Ascending aorta (tissue), 2 donors: ENCODE measurements at places on chromosomes 2 and 18. TPM values are rescaled to one million over a fixed set of nuclear protein-coding genes. Genes with fewer than 3 reads are reported as not detected.

The TMEM247 gene
- not detected for total RNA-seq

The RFX8 gene
- not detected for total RNA-seq

The CYRIA gene
- 7.1 TPM for total RNA-seq

The FOXI3 gene
- total RNA-seq: not detected

The CCDC142 gene
- 16.5 TPM for total RNA-seq

The CRYGC gene
- total RNA-seq: not detected

The HRH4 gene
- total RNA-seq: not detected

- peak overlapping the region; percentile 57 for H3K27ac ChIP-seq
- H3K27me3 ChIP-seq: no peaks in the 10 kb centered on the region
- H3K36me3 ChIP-seq: no peaks in the 10 kb centered on the region
- no peak overlapping the region for H3K4me3 ChIP-seq
- no peaks in the 10 kb centered on the region for H3K4me1 ChIP-seq
- DNase-seq: no peak
Measured at GRCh38 chr2:203871371-203871983, 3.9 kb downstream of the CTLA4 start.

DNA sequence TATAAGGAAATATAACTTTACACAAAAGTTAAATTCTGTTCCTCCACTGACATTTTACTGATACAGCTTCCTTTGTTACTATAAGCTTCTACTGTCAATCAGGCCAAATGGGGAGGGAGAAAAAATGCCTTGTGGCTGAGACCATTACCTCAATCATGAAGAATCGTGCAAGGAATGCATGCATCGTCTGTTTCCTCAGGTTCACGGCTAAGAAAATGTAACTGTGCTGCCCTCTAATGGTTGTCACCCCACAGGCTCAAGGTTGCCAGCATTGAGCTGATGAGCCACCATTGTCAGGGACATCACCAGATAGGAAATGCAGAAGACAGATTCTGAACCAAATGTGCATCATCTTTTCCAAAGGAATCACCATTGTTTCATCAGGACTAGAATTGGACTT is 426.9 kb downstream of the CDH2 start:
- H3K4me3 ChIP-seq: no peak overlapping the region
- H3K36me3 ChIP-seq: no peaks in the 10 kb centered on the region
- H3K27ac ChIP-seq: no peak overlapping the region
- H3K4me1 ChIP-seq: no peaks in the 10 kb centered on the region

GRCh38 chr2:128797533-128797932 is 478.9 kb upstream of the HS6ST1 start:
- H3K36me3 ChIP-seq: no peaks in the 10 kb centered on the region
- H3K27me3 ChIP-seq: no peaks in the 10 kb centered on the region
- H3K4me1 ChIP-seq: no peaks in the 10 kb centered on the region
- H3K27ac ChIP-seq: no peak overlapping the region
- H3K4me3 ChIP-seq: no peak overlapping the region
- DNase-seq: no peak

GRCh38 chr18:34817636-34818035 is 107.5 kb downstream of the DTNA start:
- H3K27ac ChIP-seq: no peak overlapping the region
- no peak for DNase-seq
- H3K4me3 ChIP-seq: no peak overlapping the region
- H3K36me3 ChIP-seq: peaks cover 5% of the 10 kb centered on the region
- no peaks in the 10 kb centered on the region for H3K27me3 ChIP-seq

- no peaks in the 10 kb centered on the region for H3K4me1 ChIP-seq
- H3K4me3 ChIP-seq: no peak overlapping the region
- peaks cover 72% of the 10 kb centered on the region for H3K36me3 ChIP-seq
- no peak overlapping the region for H3K27ac ChIP-seq
Measured at GRCh38 chr2:135783439-135783838, 41.8 kb downstream of the UBXN4 start.

DNA sequence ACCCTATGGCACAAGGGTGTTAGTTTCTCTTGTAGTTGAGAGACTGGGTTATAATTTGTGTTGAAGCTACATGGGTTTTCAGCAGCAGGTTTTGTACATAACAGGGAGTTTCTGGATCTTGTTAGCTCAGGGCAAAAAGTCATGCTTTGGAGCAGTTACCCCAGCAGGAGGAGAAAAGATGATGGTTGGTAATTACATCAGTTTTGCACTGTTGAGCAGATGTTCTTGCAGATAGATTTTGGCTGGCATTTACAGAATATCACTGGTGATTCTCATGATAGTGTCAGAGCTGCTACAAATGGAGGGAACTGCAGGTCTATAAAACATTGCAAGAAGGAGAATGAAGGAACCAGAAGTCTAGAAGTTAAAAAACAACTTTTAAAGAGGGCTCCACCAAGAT is 215.2 kb upstream of the ATP5MC3 start:
- no peaks in the 10 kb centered on the region for H3K36me3 ChIP-seq
- no peaks in the 10 kb centered on the region for H3K4me1 ChIP-seq
- DNase-seq: no peak
- H3K27ac ChIP-seq: no peak overlapping the region

DNA sequence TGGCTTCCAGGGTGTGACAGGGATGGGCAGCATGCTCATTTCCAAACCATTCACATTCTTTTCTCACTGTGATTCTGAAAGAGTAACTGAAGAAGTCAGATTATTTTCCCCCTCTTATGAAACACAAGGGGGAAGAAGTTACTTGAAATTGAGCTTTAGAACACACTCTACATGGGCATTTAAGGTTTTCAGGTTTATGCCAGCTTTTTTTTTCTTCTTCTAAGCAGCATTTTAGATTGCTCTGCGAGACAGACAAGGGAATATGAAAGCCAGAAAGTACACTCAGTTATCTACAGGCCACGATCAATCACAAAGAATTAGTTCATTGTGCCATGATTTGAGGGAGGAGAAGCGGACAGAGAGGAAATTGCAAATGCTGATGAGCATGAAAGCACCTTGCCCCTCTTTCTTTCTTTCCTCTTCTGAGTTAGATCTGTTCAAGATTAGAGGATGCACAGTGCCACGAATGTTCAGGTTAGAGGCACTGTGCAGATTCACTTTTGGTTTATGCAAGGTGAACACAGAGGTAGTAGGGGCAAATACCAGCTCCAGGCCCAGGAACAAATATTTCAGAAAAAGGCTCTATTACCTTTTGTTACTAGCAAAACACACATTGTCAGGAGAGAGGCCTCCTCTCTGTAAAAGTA is 49.2 kb downstream of the CXCR4 start:
- H3K36me3 ChIP-seq: no peaks in the 10 kb centered on the region
- DNase-seq: no peak
- H3K27ac ChIP-seq: no peak overlapping the region
- H3K4me3 ChIP-seq: no peak overlapping the region
- no peaks in the 10 kb centered on the region for H3K4me1 ChIP-seq

- no peak overlapping the region for H3K27ac ChIP-seq
- no peaks in the 10 kb centered on the region for H3K4me1 ChIP-seq
- no peaks in the 10 kb centered on the region for H3K36me3 ChIP-seq
Measured at GRCh38 chr2:133193544-133194361, 374.5 kb downstream of the NCKAP5 start.

DNA sequence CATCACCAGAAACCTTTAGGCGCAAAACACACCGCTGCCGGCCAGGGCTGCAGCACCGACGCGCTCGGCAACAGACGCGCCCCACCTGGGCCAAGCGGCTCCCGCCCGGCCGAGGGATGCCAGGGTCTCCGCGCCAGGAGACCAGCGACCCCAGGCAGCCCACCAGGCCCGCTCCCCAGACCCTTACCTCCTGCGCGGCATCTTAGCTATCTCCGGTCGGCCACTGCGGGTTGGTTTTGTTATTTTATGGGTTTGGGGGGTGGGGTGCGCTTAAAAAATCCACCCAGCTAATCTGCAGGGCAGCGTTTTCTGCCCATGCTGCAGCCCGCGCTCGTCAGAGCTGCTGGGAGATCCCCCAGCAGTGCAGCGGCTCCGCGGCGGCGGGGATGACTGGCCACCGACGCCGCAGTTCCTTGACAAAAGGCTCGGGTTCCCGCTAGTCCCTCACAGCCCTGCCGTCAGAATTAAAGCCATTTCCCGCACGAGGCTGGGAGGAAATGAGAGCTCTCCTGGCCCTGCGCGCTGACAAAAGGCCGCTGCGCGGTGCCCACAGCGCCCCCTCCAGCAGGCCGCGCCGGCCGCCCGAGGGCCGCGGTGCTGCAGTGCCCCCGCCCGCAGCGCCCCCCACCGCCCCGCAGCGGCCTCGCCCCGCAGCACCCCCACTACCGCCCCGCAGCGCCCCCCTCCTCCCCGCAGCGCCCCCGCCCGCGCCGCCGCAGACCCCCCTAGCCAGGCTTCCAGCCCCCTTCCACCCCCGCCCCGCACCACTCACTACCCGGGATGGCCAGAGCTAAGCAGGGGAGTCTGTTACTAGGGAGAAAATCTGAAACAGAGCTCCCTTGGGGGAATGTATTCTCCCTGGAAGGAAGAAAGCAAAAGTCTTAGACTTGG is at the start of gene ADD2:
TSS of gene ADD2 (minus strand) at position 502 of the 891 bp plus-strand sequence. CDS start 61,792 bp downstream, outside the sequence.
- DNase-seq: peak; percentile 66
- H3K36me3 ChIP-seq: no peaks in the 10 kb centered on the region
- H3K4me1 ChIP-seq: peaks cover 10% of the 10 kb centered on the region
- no peak within 1 kb of the TSS for H3K27ac ChIP-seq
- H3K27me3 ChIP-seq: peaks cover 8% of the 10 kb centered on the region

- H3K27ac ChIP-seq: no peak overlapping the region
- H3K4me1 ChIP-seq: peaks cover 9% of the 10 kb centered on the region
- H3K4me3 ChIP-seq: no peak overlapping the region
- DNase-seq: no peak
Measured at GRCh38 chr2:96898641-96899412, 28.9 kb upstream of the SEMA4C start.

DNA sequence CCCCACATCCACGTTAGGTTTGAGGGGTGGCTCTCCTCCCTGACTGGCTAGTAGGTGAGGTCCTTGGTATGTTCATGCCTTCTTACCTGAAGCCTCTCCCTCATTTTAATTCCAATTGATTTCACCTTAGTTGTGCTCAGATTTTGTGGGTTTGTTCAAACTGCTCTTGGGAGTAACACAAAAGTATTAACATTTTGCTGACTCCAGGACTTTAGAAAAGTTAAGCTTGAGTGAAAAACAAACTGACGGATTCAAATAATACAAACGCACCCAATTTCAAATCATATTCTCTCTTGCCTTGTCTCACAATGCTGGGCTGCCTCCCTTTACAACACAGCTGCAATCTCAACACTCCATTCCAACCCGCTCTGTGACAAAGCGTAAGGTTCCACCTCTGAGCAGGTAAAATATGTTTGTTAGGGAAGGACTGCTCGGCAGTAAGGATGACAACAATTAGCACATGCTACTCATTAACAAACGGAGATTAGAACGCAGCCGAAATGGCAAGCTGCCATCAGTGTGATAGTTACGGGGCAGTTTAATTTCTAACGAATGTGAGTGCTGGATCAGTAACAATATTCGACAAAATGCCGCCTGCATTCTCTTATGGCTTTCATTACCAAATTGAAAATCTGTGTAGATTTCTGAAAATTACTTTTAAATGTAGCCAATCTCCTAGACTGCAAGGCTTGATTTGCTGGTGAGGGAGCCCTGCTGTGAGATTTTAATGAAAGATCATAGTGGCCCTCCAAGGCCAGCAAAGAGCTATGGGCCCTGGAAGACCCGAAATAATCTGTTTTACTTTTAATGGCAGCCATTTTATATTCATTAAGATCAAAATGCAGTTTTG is 730.6 kb upstream of the FANCL start:
- H3K4me3 ChIP-seq: no peak overlapping the region
- no peak for DNase-seq
- H3K27me3 ChIP-seq: no peaks in the 10 kb centered on the region
- no peaks in the 10 kb centered on the region for H3K4me1 ChIP-seq
- no peak overlapping the region for H3K27ac ChIP-seq
- no peaks in the 10 kb centered on the region for H3K36me3 ChIP-seq

GRCh38 chr2:98921062-98921461 is 15.0 kb downstream of the CRACDL start:
- H3K27me3 ChIP-seq: no peaks in the 10 kb centered on the region
- no peaks in the 10 kb centered on the region for H3K4me1 ChIP-seq
- H3K27ac ChIP-seq: no peak overlapping the region
- no peak for DNase-seq
- no peaks in the 10 kb centered on the region for H3K36me3 ChIP-seq
- H3K4me3 ChIP-seq: no peak overlapping the region

- H3K36me3 ChIP-seq: peaks cover 15% of the 10 kb centered on the region
- H3K27me3 ChIP-seq: no peaks in the 10 kb centered on the region
- no peak for DNase-seq
- H3K4me3 ChIP-seq: no peak overlapping the region
- no peak overlapping the region for H3K27ac ChIP-seq
Measured at GRCh38 chr2:227248876-227249275, 76.2 kb upstream of the MFF start.

GRCh38 chr2:196723571-196723970 is 75.9 kb downstream of the GTF3C3 start:
- DNase-seq: no peak
- H3K27me3 ChIP-seq: no peaks in the 10 kb centered on the region
- no peak overlapping the region for H3K27ac ChIP-seq
- no peak overlapping the region for H3K4me3 ChIP-seq
- no peaks in the 10 kb centered on the region for H3K4me1 ChIP-seq

DNA sequence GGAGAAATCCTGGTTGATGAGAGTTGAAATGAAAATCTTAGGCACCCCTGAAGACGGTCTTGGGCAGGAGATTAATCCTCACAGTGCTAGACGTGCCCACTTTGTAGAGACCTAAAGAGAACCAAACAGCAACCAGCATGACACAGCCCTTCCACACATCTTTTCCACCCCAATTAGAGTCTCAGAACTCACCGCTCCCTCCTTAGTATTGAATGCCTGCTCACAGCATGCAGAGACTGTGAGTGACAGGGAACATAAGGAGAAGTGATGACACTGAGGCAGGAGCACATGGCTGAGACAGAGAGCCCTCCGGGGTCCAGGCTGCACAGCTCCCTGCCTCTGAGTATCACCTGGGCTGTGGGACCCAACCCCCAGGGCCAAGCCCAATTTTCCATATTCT is 367.6 kb downstream of the EIPR1 start:
- no peak overlapping the region for H3K4me3 ChIP-seq
- no peaks in the 10 kb centered on the region for H3K4me1 ChIP-seq
- H3K27ac ChIP-seq: no peak overlapping the region
- H3K27me3 ChIP-seq: no peaks in the 10 kb centered on the region
- H3K36me3 ChIP-seq: no peaks in the 10 kb centered on the region

DNA sequence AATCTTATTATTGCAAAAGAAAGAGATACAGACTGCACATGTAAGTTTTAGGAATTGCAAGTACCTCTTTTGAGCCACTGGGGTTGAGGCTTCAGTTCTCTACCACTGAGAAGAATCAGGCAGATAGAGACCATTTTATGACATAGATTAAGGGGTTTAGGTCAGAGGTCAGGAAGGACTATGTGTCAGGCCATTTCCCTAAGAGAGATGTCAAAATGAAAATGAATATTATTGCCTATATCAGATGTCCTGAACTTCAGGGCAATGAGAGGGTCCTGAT is 113.7 kb downstream of the GATA6 start:
- H3K27me3 ChIP-seq: no peaks in the 10 kb centered on the region
- DNase-seq: no peak
- H3K4me3 ChIP-seq: no peak overlapping the region
- no peaks in the 10 kb centered on the region for H3K4me1 ChIP-seq

DNA sequence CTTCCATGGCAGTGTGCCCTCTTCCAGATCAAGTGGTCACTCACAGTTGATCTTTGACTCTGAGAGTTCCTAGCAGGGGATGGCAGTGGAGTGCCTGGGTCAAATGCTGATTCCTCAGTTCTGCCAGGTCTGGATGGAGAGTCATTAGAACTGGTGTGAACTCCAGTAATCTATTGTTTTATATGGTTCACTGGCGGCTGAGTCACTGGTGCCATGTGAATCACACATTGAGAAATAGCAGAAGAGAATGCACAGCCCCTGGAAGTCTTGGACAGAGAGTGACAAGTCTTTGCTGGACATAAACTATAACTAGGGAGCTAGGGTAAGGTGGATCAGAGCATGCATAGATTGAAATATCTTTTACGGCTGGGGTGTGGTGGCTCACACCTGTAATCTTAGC is 86.9 kb downstream of the EIF2AK3 start:
- H3K27me3 ChIP-seq: no peaks in the 10 kb centered on the region
- no peaks in the 10 kb centered on the region for H3K36me3 ChIP-seq
- no peak overlapping the region for H3K4me3 ChIP-seq
- DNase-seq: no peak
